SJSA1 (cell line): ENCODE measurements at places on chromosomes 11 and 22. TPM values are rescaled to one million over a fixed set of nuclear protein-coding genes. Genes with fewer than 3 reads are reported as not detected.

DNA sequence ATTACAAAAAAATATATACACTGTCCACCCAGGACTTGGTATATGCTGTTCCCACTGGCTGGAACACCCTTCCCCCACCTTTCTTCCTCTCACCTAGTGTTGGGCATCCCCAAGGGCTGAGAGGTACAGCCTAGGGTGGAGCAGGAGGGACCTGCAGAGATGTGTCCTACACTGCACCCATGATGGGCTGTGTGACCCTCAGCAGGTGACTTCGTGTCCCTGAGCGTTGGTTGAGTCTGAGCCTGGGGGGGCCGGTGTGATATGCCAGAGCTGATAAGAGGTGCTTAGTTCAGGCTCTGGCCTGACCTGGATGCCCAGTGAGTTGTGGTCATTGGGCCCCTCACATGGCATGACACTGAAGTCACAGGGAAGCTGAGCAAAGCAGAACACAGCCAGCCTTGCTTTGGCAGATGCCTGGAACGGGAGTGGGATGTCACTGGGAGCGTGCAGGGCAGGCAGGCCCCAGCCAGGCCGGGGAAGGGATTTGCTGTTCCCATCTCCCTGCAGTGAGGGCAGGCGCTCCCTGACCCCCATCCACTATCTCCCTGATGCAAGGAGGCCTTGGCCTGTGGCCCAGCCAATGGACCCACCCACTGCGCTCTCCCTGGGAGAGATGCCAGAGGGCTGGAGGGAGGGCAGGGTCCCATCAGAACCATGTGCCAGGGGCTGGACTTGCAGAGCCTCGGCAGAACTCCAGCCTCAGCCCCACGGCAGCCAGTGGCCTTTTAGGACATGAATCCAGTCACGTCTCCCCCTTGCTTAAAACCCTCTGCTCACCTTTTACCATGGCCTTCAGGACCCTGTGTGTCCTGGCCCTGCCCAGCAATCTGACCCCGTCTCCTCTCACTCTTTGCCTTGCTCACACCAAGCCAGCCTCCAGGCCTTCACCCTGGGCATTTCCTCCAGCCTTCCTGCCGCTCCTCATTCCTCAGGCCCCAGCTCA lies 138.9 kb downstream of the MN1 start:
- no peak overlapping the region for H3K27ac ChIP-seq
- no peak for DNase-seq
- 0 out of 2 replicates have a peak, but pooled peaks cover 3% of the 10 kb centered on the region for H3K4me1 ChIP-seq
- H3K36me3 ChIP-seq, result no peaks in the 10 kb centered on the region
- no peaks in the 10 kb centered on the region for H3K27me3 ChIP-seq
- no peak overlapping the region for H3K4me3 ChIP-seq

GRCh38 chr22:27224485-27225374 lies 567.3 kb downstream of the MIAT start:
- peaks cover 39% of the 10 kb centered on the region for H3K4me1 ChIP-seq
- H3K27me3 ChIP-seq, result no peaks in the 10 kb centered on the region
- DNase-seq, result peak; percentile 76
- H3K27ac ChIP-seq, result peak overlapping the region; percentile 86

DNA sequence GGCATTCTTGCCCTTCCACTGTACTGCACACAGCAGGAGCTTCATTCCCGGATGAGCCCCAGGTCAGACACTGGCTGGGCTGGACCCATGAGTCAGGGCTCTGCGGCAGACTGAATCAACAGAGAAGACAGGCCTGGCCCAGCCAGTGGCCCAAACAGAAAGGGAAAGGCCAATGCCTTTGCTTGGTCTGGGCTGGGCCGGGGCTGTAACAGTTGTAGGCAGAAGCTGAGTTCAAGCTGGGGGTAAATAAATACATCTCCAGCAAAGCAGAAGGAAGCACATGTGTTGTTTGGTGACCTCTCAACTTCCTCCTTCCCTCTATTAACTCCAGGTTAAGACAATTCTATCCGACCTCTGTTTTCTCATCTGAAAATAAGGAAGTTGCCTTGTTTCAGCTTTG lies 1.8 kb upstream of the SMIM35 start:
- H3K27me3 ChIP-seq, result no peaks in the 10 kb centered on the region
- no peak overlapping the region for H3K27ac ChIP-seq
- H3K36me3 ChIP-seq, result no peaks in the 10 kb centered on the region
- DNase-seq, result no peak
- no peaks in the 10 kb centered on the region for H3K4me1 ChIP-seq

DNA sequence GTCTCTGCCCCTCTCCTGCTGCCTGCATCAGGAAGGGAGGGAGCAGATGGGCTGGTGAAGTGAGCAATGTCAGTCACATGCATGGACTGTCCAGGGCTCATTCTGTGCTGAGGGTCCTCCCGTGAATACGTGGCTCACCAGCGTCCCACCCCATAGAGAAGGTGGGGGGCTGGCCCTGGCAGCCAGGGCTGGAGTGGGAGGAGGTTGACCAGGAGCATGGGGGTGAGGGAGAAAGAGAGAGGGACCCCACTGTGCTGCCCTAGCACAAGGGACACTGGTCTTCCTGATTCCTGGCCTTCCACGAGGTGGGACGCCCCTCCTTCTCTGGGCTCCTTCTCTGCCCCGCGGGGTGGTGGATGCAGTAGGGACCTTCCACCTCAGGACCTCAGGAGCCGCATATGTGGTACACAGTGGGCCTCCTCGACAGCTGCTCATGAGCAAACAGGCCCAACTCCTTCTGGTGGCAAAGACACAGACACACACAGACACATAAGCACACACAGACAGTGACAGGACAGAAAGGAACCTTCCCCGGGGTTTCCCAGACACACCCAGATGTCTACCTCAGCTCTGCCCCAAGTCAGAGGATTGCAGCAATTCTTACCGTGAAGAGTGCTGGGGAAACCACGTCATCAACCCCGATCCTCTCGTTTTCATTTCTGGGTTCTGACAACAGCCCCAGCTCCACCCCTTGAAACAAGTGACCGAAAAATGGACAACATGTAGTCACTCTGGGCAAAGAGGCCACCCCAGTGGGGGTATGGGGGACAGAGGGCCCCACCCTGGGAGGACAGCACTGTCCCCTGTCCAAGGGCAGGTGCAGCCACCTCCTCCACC lies 3.6 kb upstream of the APOBEC3A start:
- H3K4me3 ChIP-seq, result no peak overlapping the region
- no peak overlapping the region for H3K27ac ChIP-seq
- no peaks in the 10 kb centered on the region for H3K36me3 ChIP-seq
- DNase-seq, result no peak

DNA sequence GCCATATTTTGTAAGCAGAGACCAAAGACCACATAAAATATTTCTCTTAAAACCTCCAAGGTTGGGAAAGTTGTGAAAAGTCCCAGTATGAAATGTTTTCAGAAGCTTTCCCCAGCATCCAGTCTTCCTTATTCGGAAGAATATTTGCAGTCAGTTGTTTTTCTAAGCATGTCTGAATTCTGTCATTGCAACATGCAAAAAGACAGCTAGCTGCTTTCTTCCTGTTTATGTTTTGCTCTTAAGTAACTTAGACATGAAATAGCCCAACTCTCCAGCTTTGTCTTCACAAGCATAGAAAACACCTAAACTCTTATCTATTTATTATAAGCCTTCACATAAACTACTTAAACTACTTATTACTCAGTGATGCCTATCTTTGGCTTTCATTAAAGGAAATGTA lies 57.9 kb upstream of the MMP13 start:
- no peak overlapping the region for H3K4me3 ChIP-seq
- DNase-seq, result no peak
- no peaks in the 10 kb centered on the region for H3K36me3 ChIP-seq
- no peaks in the 10 kb centered on the region for H3K27me3 ChIP-seq

- DNase-seq, result no peak
- peaks cover 15% of the 10 kb centered on the region for H3K36me3 ChIP-seq
- peak overlapping the region; percentile 90 for H3K27ac ChIP-seq
- peaks cover 40% of the 10 kb centered on the region for H3K4me1 ChIP-seq
Measured at GRCh38 chr11:78560826-78561484, 13.7 kb downstream of the NARS2 start.

DNA sequence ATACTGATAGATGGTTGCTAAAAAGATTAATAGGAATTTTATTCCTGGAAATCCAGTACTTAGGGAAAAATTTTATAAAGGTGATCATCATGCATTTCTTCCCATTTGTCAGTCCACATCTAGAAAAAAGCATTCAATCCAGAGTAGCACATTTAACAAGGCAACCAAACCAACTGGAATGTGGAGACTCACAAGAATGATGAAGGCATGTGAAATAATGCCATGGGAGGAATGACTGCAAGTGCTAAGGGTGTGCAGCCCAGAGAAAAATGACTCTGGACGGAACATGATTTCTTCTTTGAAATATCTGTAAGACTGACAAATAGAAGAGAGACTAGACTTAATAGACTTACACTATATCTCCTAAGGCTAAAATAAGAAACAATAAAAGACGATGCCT lies 33.8 kb downstream of the BLID start:
- H3K36me3 ChIP-seq, result no peaks in the 10 kb centered on the region
- no peaks in the 10 kb centered on the region for H3K27me3 ChIP-seq
- DNase-seq, result no peak
- H3K27ac ChIP-seq, result no peak overlapping the region

The CASP1 gene
- 3.1 and 4.1 TPM in 2 replicates for total RNA-seq

The OTUB1 gene
- total RNA-seq, result 35.6 and 69.7 TPM in 2 replicates

The NCF4 gene
- not detected in 2 replicates for total RNA-seq
